CD4-positive, alpha-beta T cell treated with Interferon alpha-2 for 1 hour (primary cell): ENCODE measurements at places on chromosomes 13 and 19.

- DNase-seq: no peak
Measured at GRCh38 chr13:40874138-40874779, 84.8 kb downstream of the SLC25A15 start.

DNA sequence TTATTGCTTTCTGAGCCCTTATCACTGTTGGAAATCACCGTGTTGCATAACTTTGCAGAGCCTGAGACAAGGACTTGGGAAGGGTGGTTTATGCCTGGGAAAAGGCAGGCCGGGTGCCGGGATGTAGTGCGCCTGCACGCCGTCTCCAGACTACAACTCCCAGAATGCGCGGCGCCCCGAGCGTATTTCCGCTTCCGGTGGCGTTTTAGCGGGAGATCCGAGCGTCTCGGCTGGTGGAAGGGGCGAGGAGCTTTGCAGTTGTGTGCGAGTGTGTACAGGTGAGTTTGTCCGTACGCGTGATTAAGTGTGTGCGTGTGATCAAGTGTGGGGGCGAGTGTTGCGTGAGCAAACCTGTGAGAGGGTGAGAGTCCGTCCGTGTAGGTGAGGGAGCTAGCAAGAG, 75.4 kb downstream of the PEG3 start:
- DNase-seq: no peak

- DNase-seq: no peak
Measured at GRCh38 chr19:18660051-18660910, 23.2 kb upstream of the CRTC1 start.

GRCh38 chr19:48807590-48808308, 3.1 kb downstream of the BCAT2 start:
- DNase-seq: no peak

GRCh38 chr19:33819880-33820781, 23.5 kb downstream of the KCTD15 start:
- peak; percentile 72 for DNase-seq

- DNase-seq: no peak
Measured at GRCh38 chr19:52667972-52668371, 29.8 kb upstream of the ZNF83 start.

DNA sequence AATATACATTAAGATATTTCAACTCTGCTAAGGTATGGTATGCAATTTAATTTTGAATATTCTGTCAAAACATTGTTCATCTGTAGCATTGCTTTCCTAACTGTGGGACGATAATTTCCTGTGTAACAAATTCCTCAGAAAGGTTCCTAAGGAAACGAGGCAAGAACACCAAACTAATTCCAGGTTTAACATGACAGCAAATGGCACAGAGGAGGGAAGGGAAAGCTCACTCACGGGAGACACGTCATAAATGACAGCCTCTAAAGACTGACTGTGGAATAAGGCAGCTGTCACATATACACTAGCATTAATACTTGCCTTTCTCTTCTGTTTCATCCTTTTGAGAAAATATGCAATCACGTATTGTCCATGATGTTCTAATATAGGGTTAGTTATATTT, 380.6 kb downstream of the LIG4 start:
- DNase-seq: no peak

- DNase-seq: no peak
Measured at GRCh38 chr19:37999309-38000213, 92.6 kb downstream of the SIPA1L3 start.

DNA sequence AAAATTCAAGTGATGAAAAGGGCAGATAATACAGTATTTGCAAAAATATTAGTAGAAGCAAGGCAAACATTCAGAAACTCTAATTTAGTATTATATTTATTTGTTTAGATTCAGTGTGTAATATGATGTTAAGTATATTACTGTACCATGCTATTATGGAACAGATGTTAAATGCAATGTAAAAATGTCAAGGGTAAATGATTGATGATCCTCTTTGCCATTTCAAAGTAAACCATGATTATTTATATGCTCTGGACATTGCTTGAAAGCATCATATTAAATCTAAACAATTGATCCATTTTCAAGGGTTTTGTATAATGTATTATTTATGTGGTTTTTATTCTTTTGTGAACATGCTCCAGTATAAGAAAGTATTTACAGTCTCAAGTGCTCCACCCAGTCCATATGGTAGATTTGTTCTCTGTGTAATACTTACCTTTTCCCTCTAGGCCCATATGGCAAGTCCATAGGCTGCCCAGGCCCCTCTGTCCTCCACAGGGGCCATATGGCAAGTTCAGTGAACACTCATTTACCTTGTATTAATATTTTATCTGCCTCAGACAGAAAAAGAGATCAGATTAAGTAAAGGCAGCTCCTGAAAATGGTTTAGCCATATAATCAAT, 353.5 kb downstream of the DACH1 start:
- no peak for DNase-seq

DNA sequence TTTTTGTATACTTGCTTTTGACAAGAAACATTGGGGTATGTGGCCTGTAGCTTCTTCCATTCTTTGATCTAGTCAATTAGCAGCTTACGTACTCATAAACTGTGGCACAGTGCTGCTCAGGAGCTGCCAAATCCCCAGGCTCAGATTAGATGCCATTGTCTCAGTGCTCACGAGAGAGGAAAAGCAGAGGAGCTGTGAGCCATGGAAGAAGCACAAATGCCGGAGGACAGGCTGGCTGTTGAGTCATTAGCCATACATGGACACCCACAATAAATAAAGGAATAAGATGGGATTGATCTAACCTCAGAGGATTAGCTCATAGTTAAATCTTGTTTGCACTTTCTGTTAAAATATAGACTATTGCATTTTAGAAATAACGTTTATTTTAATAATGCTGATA, 121.7 kb downstream of the POSTN start:
- DNase-seq: no peak

- DNase-seq: no peak
Measured at GRCh38 chr13:95650696-95651095, 6.2 kb upstream of the DZIP1 start.

GRCh38 chr19:10503002-10503789, at the start of gene KEAP1:
KEAP1 (minus strand) TSS chr19:10503356; CDS start chr19:10500033, 3,323 bp downstream.
- DNase-seq: no peak

DNA sequence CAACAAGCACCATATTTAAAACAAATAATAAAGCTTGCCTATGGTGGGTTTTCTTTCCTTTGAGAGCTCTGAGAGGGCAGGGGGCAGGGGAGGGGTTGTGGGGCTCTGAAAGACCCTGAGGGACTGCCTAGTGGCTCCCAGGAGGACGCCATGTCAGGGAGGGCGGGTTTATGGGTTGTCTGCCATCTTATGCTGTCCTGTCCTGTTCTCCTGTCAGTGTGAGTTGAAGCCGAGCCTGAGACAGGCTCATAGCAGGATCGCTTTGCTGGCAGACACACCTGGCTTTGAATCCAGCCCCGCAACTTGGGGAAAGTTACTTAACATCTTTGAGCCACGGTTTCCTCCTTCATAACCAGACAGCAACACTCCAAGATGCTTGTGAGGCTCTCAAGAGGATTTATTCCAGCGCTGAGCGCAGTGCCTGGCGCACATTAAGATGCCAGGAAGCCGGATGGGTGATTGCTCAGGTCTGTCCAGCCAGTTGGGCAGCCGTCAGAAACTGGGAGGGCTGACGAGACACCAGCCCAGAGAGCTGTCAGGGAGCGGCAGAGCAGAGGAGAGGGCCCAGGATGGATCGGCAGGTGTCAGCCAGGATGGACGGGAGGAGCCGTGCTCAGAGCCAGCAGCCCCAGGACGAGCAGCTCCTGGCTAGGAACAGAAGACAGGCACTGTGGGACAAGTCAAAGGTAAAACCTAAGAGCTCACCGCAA, 36.8 kb upstream of the C1QTNF9 start:
- peak; percentile 44 for DNase-seq

DNA sequence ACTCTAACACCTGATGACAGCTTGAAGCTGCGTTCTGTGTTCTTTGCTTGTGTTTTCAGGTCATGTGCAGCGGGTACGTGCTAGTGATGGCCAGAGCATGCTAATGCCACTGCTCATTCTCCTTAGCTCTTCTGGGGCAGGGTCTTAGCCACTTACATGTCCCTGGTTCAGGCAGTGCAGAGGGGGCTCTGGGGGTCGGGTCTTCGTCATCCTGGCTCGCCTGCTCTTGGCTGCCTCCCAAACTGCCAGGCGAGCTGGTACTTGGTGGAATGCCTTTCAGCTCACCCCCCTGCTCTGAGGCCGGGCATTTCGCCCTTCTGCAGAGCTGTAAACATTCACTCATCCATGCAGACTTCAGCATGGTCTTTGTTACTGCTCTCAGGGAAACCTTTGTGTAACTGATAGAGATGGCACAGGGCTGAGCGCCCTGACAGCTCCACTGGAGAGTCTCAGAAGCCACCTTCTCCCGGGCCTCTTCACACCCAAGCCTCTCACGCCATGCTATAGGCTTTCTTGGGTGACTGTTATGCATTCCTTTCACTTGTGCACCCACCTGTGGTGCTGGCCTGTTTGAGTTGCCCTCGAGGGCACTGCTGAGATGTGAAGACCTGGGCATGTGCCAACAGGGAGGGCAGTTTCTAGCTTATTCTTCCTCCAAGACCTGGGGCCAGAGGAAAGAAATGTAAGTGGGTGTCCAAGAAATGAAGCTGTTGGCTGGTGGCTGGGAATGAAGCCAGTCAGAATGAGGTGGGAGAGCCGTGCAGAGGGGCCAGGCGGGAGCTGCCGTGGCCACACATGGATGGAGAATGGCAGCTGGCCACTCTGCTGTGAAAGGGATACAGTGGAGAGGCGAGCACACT, 24.4 kb downstream of the FAM124A start:
- no peak for DNase-seq

DNA sequence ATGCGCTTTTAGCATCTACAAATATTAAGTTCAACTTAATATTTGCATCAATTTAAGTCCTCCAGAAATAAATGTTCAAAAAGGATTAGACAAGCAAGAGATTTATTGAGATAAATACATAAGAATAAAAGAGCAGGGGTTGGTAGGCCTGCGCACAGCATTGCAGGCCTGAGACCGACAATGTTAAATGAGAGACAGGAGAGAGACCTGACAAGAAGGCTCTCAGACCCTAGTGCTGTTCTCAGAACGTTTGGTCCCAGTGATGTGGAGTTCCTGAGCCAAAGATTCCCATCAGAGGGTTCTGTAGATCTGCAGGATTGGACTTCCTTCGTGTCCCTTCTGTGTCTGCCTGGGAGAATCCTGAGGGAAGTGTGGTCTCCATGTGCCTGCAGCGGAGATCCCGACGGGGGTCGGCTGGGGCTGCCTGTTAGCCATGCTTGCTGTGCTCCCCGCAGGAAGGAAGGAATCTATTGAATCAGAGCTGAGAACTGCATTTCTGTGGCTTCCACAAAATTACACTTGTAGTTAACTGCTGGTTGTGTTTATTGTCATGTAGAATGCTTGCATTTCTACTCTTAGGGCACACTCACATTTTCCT, 369.9 kb upstream of the SLC10A2 start:
- no peak for DNase-seq

DNA sequence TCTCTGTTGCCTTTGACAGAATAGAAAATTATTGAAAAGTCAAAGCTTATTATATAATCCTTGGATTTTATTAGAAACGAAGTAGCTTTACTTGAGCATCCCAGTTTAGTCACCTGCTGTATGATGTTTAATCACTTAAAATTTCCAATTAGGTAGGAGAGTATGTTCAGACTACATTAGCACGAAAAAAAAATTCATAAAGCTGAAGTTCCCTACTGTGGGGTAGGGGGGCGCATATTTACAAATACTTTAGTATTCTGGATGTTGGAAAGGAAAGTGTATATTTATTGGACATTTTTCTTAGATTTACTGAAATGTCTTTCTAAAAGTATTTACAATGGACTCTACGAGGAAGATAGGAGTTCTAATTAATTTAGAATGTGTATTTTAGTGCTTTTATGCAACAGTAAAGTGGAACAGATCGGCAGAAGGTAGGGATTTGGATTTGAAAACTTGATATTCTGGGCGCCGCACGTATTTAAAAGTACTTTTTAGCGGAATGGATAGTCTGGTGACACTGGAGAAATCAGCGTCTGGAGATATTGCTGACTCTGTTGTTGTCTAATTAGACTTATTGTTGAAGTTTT, 1.9 kb downstream of the CDK8 start:
- no peak for DNase-seq

DNA sequence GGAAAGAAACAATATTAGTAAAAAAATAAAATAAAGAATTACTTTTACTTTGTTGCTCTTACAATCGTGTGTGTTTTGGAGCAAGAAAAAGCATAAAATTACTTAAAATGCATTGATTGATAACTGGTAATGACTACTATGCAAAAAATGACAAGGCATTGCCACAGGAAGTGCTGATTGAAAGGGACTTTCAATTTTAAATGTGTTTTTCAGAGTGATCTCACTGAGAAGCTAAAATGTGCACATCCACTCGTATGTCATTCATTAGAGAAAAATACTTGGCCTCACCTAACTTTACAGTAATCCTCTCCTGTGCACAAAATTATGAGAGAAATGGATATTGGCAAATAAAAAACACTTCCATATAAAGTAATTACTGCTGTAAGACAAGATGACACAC, 934.9 kb downstream of the SLITRK6 start:
- no peak for DNase-seq

DNA sequence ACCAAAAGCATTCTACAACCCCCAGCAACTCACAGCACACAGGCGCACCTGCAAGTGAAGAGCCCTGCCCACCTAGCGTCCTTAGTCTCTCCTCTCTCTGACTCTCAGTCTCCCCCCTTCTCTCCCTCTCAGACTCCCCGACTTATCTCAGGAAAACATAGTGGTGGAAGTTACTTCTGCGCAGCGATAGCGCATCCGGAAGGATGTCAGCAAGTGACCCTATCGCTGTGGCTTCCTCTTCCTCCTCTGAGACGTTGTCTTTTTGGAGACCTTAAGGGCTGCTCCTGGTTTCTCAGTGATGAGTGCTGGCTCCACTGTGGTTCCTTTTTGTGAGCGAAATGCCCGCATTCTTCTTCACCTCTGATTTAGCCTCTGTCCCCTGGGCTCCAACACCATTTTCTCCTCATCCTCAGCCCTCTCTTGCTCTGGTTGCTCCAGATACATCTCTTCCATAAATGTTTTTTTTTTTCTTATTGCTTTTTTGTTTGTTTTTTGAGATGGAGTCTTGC, 1.4 kb upstream of the YIF1B start:
- peak; percentile 23 for DNase-seq

DNA sequence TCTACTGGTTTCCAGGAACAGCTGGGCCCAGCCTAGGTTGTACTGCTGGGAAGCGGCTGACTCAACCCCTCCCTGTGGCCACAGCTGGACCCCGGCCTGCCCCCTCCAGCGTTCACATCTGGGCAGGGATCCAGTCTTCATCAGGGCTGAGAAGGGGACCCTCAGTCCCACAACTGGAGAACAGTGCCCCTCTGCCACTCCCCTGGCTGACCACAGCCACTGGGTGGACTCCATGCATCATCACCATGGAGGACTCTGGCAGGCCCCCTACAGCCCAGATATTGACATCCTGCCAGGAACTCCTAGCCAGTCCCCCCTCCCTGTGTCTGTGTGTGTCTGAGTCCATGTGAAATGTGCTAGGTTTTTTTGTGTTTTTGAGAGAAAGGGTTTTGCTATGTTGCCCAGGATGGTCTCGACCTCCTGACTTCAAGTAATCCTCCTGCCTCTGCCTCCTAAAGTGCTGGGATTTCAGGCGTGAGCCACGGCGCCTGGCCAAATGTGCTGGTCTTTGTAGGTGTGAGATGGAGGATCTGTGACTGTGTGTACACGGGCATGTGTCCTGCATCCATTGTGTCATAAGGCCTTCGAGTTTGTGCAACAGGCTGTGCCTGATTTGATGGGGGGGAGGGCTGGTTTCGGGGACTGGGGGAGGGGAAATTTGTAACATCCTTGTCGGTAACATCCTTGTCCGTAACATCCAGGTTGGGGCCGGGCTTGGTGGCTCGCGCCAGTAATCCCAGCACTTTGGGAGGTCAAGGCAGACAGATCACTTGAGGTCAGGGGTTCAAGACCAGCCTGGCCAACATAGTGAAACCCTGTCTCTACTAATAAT, 4.0 kb upstream of the HOOK2 start:
- DNase-seq: no peak
